Activated CD4-positive, CD25-positive, alpha-beta regulatory T cell treated with anti-CD3 and anti-CD28 coated beads, Interleukin-2, amount 50 U/mL, for 72 hours (primary cell): ENCODE measurements at places on chromosomes 5 and 9.

DNA sequence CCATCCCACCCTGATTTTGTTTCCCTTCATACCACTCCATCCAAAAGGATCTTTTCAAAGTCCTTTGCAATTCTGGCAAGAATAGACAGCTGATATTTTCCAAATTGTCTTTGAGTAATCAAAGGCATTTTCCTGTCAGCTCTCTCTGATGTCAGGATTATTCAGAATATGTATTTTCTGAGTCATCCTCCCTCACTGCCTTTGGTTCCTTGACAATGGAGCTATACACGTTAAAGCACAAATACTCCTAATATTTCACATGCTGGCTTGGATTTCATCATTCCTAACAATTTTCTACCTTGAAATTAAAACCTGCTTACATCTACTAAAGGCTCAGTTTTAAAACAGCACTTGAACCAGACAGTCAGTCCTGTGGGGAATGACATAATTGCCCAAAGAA, 379.4 kb downstream of the GADD45G start:
- no peak for DNase-seq

DNA sequence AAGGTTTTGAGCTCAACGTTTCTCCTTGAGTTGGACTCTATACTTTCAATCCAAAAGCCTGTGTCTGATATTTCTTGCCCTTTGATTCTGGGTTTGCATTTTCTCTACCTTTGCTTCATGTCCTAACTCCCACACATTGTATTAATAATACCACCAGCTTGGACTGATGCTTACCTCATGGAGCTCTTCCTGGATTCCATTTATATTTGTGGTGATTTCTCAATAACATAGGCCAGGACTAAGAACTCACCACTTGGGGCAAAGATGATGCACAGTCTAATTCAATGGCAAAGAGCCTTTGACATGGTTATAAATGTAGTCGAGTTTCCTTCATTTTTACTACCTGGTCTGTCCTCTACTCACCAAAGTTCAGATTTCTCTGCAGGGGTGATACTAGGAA, 27.5 kb upstream of the EFNA5 start:
- DNase-seq = no peak

GRCh38 chr9:121824651-121825030, 173.2 kb downstream of the DAB2IP start:
- no peak for DNase-seq

DNA sequence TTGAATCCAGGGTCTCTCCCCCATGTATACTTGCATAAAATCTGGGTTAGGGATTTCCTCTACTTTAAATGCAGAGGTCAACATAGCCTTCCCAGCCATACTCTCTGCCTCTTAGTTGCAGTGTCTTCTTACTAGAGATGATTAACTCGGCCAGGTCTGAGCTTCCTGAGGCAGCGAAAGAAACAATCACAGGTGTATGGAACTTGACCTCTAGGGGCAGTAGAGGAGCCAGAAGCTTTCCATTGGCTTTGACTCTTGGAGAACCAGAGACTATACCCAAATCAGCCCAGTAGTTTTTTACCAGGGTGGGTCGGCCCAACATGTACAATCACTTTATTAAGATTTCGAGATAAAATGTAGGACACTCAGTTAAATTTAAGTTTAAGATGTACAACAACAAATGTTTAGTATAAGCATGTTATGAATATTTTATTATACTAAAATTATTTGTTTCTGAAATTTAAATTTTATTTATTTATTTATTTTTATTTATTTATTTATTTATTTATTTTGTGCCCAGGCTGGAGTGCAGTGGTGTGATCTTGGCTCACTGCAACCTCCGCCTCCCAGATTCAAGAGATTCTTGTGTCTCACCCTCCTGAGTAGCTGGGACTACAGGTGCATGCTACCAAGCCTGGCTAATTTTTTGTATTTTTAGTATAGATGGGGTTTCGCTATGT, 48.0 kb upstream of the DMRT3 start:
- no peak for DNase-seq

DNA sequence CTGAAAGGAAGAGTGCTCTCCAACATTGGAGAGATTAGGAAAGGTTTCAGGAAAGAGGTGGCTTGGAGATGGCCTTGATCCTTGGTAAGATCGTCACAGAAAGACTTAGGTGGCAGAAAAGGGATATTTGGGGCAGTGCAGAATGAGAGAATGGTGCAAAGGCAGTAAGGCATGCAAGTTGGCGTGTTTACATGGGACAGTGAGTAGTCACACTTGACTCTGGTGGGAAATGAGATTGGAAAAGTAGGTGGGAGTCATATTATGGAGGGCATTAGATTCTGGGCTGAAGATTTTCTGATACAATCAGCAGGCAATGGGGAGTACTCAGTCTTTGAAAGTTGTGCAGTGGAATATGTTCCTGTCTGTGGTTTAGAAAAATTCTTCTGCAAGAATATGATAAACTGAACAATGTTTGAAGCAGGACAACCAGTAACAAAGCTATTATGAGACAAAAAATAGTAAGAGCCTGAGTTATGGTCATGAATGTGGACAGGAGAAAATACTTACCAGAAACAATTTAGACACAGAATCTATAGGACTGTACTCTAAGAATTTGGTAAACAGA, 76.2 kb upstream of the ANKRD55 start:
- no peak for DNase-seq

DNA sequence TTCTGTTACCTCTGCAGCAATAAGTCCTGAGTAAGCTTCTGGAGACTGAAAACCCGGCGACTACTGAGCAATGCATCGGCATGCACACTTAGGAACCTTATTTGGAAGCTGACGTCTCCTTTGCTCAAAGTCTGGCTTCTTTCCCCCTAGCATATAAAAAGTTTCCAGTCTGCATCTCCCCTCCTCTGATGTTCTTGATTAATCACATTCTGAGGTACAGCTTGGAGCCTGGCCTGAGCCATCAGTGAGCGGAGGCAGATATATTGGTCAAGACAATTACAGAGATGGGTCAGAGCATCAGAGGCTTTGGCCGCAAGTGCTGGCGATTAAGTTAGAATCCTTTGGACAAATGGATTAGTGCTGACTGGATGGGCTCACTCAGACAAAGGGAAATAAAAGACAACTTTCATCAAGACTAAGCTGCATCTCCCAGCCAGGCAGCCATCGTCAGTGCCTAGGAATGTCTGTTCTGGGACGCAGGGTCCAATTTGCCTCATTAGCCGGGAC, 140.7 kb downstream of the MTX3 start:
- DNase-seq = no peak

DNA sequence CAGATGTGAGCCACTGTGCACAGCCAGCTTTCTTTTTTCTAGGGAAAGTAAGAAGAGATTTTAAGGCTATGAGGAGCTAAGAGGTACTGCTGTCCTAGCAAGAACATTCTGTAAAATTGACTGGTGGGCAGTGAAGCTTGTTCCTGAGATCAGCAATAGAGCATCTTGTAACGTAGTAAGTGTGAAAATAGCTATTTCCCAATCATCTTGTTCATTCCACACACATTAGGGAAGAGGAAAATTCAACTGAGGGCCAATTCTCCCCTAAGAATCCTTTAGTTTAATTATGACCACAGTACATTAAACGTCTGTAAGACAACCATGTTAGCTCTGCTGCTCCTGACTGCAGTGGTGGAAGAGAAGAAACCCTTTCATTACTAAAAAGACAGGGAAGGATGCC, 246.2 kb downstream of the EFNA5 start:
- no peak for DNase-seq

GRCh38 chr5:148790545-148791333, 35.7 kb upstream of the ADRB2 start:
- no peak for DNase-seq

GRCh38 chr5:132808448-132808847, 4.7 kb upstream of the SOWAHA start:
- no peak for DNase-seq

- DNase-seq = no peak
These were observed 22.1 kb upstream of the TAS2R1 start for GRCh38 chr5:9652295-9652694.

GRCh38 chr5:152723482-152723881, 318.4 kb upstream of the NMUR2 start:
- DNase-seq = no peak

GRCh38 chr5:57960569-57960968, 478.0 kb upstream of the ACTBL2 start:
- DNase-seq = no peak

DNA sequence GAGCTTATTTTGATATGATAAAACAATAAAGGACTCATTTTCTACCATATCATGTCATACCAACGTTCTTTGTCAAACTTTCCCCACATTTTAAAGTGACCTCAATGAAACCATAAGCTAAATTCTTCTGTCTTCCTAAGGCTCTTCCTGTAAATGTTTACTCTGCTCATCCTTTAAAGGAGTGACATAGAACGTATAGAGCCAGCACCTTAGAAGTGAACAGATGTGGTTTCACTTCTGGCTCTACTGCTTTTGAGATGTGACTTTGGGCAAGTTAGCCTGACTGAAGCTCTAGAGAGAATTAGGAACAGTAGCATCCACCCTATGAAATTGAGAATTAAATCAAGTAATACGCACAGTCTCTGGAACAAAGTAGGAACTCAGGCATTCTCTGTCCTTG, 24.1 kb downstream of the SAR1B start:
- DNase-seq = no peak

- DNase-seq = no peak
These were observed 144.1 kb downstream of the NMUR2 start for GRCh38 chr5:152260940-152261339.

- DNase-seq = no peak
These were observed 12.7 kb upstream of the EDIL3 start for GRCh38 chr5:84397385-84397784.

- no peak for DNase-seq
These were observed 194.5 kb downstream of the ICE1 start for GRCh38 chr5:5617024-5617423.

- DNase-seq = no peak
These were observed 559 bp downstream of the SPAG8 start for GRCh38 chr9:35811381-35812024.

DNA sequence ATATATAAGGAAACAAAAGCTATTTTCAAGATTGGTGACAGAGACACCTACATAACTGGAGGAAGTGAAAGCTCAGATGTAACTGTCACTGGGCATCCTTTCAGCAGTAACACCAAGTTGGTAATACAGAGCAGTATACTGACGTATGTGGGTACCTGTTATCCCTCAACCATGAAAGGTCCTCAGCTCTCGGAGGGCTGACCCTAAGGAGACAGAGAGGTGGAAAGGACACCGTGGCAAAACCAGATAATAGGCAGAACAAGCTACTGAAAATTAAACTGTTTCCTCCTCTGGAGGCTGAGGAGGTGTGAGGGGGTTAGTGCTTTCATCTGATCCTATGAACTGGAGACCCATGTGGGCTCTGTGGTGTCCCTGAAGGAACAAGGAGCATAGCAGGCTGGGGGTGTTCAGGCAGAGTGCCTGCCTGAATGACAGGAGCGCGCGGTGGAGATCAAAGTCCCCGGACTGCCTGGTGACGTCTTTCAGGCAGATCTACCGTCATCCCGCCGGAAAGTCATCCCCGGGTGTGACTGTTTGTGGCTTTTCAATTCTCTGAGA, 130.2 kb upstream of the FSTL4 start:
- DNase-seq = no peak

DNA sequence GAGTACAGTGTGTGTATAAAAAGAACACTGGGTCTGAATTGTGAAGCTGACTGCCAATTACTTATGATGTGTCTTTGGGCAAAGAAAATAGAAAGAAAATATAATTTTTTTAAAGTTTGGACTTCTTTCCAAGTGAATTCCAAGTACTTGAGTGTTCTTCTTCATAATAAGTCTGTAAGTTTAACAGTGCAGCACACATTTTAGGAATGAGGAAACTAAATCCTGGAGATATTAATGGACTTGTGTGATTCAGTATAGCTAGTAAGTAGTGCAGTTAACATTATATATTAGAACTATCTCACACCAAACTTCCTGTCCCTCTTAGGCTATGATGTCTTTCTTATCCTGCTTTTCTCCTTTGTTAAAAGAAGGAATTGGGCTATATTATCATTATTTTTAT, 1953.8 kb downstream of the MAT2B start:
- no peak for DNase-seq
